ENCODE measurements at places on chromosomes 4 and X.

GRCh38 chr4:19971829-19972228 is 279.9 kb upstream of the SLIT2 start:
- DNase-seq = no peak

DNA sequence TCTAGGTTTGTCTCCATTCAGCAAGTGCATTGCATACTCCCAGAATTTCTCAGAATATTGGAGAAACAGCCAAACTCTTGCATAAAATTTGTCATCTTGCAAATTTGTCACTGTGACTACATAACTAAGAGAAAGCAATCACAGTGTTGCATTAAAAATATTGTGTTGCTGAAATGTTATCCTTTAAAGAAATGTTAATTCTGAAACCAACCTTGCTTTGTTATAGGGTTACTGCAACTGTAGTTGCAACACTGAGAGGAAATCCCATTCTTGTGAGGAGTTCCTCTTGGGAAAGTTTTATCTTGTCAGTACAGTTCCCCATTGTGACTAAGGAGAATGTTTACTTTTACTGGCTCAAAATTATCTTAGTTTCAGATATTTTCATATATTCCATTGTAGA is 20.9 kb downstream of the CYBB start:
- DNase-seq = no peak

DNA sequence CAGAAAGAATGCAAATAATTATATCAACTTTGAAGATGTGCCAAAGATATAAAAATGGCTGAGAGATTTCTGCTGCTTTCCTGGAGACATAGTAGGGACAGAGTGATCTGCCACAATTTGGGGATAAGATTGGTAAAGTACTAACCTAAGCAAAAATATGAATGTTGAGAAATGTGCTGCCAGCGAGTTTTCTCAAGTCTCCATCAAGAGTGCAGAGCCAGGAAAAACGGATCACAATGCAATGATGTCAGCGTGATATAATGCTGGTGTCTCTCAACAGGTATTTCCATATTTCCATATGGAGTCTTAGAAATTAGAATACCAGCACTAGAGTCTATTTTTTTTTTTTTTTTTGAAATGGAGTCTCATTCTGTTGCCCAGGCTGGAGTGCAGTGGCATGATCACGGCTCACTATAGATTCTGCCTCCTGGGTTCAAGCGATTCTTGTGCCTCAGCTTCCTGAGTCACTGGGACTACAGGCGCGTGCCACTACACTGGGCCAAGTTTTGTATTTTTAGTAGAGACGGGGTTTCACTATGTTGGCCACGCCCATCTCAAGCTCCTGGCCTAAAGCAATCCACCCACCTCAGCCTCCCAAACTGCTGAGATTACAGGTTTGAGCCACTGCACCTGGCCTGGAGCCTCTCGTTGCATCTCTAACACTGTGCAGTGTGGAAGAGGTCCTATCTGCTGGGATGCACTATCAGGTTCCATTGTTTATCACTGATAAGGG is 893.5 kb downstream of the TRIML1 start:
- no peak for DNase-seq

- no peak for DNase-seq
Measured at GRCh38 chr4:42344309-42344708, 53.0 kb upstream of the SHISA3 start.

- DNase-seq = peak; percentile 33
Measured at GRCh38 chr4:89254847-89255246, 52.8 kb downstream of the GPRIN3 start.

DNA sequence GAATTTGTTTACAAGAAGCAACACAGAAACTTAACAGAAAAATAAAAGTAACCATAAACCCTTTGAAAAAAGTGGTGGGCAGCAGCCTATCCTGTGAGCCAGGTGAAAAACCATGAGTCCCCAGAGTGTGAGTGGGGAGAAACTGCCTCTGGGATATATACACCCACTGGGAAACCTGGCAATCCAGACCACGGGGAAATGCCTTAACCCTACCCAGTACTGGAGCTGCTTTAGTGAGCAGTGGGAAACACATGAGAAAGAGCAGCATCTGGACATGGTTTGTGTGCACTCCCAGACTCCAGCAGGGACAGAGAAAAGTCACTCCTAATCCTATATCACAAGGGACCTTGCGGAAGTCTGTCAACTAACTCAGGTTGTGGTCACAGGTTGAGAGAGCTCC is 39.4 kb downstream of the UGT2A2 start:
- no peak for DNase-seq

- no peak for DNase-seq
Measured at GRCh38 chr4:181968371-181968770, 274.8 kb upstream of the TENM3 start.

DNA sequence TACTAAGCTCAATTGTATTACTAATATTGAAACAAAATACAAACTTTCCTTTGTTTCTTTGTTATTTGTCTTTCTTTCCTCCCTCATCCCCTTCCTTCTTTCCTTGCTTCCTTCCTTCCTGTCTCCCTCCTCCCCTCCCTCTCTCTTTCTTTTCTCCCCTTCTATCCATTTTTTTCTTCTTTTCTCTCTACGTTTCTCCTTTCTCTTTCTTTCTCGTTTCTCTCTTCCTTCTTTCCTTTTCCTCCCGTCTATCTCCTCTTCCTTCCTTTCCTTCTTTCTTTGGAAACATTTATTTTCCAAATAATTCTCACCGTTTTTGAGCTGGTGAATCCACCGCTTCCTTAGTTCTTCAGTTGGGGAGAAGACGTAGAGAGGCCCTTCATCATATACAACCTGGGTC is 16.3 kb downstream of the BTK start:
- no peak for DNase-seq

GRCh38 chr4:145860446-145860845 is 78.2 kb downstream of the ZNF827 start:
- DNase-seq = no peak

GRCh38 chr4:113628711-113629110 is 132.8 kb downstream of the CAMK2D start:
- no peak for DNase-seq

DNA sequence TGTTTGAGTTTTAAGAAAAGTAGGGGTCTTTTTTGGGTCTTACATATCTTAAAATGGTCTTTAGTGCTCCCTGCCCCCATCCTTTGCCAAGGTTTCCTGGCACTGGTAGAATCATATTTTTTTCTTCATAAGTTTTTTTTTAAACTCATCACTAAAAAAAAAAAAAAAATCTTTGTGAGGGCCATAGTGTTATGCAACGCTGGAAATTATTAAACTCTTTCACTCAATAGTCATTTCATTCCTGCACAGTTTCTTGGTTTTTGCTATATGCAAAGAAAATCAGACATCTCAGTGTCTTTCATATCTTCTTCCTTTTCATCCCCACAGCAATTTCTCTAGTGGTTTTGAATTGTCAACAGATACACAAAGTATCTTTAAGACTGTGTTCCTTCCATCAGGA is 95.6 kb downstream of the TMA16 start:
- DNase-seq = no peak

DNA sequence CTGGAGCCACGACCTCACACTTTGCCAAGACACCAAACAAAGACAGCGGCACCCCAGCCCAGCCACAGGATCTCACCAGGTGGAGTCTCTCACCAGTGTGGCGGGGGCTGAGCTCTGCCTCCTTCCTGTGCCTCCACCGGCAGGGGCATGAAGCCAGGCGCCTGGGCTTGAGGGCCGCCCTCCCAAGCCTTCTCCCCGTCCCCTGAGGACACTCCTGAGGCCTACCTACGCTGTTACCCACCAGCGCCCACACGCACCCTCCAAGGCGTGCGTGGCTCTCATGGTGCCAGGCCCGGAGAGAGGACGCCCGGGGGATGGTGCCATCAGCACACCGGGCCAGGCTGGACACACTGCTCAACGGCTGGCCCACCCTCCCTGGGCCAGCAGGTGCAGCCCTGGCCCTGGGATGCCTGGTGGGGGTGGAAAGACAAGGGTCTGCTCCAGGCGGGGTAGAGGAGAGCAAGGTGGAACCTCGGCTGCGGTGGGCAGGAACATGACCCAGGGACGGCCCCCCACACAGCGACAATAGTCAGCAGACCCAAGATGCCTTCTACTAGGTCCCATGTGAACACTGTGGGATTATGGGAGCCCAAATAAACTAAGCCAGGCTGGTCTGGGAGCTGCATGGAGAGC is 22.1 kb downstream of the NELFA start:
- DNase-seq = no peak

GRCh38 chr4:89894649-89895550 is at the start of gene MMRN1:
Gene MMRN1, plus strand, starts transcription at chr4:89894854. Its CDS starts 118 bp downstream, at chr4:89894972.
- no peak for DNase-seq

DNA sequence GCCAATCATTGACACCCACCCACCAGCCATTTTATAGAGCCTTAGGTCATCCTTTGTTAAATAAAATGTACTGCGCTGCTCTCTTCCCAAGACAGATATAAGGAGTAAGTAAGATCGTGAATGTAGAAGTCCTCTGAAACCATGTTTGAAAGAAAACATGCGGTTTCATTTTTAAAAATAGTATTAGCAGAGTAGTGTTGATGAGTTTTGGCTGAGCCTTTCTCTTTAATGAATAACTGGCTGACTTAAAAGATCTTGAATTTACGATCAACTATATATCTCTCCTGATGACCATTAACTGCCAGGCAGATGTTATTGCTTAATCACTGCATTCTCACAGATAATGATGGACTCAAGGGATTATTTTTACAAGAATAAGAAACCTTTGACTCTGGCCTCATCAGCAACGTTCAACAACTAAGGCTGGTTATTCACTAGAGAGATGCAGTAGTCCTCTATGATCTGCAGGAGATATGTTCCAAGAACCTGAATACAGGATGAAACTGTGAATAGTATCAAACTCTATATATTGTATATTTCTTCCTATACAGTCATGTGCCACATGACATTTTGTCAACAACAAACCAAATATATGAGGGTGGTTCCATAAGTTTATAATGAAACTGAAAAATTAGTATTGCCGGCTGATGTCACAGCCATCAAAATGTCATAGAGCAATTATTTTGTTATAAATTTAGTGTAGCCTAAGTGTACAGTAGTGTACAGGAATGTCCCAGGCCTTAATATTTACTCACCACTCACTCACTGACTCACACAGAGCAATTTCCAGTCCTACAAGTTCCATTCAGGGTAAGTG is 80.8 kb downstream of the FAM13A start:
- DNase-seq = no peak

Data from stimulated activated CD4-positive, alpha-beta T cell treated with anti-CD3 and anti-CD28 coated beads, Interleukin-2, amount 100 ng/mL, for 24 hours (primary cell).